NCI-H2171 treated with DMSO at 0.1 percent for 48 hours (cell line): ENCODE measurements at places on chromosomes 4 and X.
A peak's percentile ranks its signal among the peaks of the same experiment; 100 is the strongest.

- peak; percentile 92 for DNase-seq
These were observed 24.3 kb downstream of the RAI2 start for GRCh38 chrX:17836830-17837229.

GRCh38 chrX:45774961-45775360 is 574.3 kb upstream of the DIPK2B start:
- DNase-seq: no peak

GRCh38 chr4:156021298-156021697 is 67.6 kb upstream of the CTSO start:
- no peak for DNase-seq

DNA sequence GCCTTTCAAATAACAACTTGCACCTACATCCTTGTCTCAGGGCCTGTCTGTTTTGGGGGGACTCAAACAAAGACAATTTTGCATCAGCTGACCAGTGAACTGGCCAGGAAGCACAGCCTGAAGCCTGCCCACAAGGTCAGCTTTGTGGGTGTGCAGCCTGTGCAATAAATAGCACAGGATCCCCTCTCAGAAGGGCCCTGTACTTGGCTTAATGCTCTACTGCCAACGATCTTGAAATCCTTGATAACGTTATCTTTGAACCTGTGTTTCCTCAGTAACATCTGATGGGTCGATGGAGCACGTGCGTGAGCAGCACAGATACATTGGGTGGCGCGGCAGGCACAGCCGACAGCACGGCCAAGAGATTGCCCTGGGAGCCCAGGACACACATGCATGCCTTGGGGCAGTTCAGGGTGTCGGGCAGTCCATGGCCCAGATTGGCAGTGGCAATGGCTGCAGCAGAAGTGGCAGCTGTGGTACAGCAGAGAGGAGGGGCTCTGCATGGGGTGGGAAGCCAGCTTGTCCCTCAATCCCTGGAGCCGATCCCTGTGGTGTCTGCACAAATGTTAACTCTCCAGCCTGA is 58.8 kb upstream of the ATP6AP2 start:
- no peak for DNase-seq

DNA sequence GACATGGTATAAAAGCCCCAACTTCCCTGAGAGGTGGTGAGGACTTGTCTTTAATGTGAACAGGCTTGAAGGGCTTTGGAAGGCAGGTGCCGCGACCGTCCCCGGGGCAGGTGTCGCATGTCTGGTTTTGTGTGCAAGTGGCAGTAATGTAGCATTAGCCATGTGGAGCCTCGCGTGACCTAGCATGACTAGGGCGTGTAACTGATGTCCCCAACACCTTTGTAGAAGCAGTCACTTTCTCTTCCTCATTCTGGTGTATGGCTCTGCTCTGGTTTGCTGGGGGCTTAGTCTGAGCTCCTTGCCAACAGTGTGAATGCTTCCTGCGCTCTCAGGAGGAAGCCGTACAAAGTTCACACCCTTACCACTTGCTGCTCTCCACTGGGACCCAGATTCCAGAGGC is 145.7 kb downstream of the AMMECR1 start:
- DNase-seq: no peak

DNA sequence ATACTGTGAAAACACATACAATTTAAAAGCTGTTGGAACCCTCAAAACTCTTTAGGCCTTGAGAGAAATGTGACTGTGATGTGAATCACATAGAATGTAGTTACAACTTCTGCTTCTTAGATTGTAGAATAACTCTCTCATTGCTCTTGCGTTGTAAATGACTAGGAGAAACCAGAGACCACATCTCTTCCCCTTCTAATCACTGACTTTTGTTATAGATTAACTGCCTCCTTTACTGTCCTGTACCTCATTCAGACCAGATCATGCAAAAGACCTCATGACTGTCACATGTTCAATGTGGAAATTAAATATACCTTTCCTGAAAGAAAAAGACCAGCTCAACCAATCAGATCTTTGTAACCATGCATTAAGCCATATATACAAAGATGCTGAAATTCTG is 43.2 kb upstream of the NEIL3 start:
- no peak for DNase-seq

DNA sequence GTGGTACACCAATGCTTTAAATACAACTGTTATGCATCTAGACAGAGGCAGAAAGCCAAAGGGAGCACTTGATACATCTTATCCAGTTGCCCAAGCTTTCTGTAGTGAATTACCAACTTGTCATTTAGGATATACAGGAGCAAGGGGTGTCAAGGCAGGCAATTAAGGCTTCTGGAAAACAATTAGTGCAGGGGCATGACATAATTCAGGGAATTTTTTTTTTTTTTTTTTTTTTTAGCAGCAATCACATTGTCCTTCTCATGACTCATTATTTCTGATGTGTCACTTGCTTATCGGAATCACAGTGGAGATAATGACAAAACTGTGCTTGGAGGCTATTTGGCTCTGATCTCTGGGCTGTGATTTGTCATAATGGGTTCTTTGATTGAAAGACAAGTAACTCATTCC is 259.5 kb downstream of the ARHGAP24 start:
- no peak for DNase-seq

DNA sequence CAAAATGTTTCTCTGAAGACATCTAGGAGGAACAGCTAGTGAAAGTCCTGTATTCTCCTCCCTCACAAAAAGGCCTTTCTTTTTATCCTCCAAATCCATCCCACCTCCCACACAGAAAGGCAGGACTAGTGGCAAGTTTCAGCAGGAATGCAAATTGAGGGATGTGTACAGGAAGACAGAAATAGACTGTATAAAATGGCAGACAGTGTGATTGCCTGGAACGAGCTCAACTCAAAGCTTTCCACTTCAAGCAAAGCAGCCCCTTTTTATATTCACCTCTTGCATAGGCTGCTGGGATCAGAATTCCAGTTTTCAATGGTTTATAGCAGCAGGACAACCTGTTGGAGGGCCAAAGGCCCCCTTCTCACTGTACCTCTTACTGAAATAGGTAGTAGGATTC is 57.5 kb downstream of the DCX start:
- DNase-seq: no peak

DNA sequence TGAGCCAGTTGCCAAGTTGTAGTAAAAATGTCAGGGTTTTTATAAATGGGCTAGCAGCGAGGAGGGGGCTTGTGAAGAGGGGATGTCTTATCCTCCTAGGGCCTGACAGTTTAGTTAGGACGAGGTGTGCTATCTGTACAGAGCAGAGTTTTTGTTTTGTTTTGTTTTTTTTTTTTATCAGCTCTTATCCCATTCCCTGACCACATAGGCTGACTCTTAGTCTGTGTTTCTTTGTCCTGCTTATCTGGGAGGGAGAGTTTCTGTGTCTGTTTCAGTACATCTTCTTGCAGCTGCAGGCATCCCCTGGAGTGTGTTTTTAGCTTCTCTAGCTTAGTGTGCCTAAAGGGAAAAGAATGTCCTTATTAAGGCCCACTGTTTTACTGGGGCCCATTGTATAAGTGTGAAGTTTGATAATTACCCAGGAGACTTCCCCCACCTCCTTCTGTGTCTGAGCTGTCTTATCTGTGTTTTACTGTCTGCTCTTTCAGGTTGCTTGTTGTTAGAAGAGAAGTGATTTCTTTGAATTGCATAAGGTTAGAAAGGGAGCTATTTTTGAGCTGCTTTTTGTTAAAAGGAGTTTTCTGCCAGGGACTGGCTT is 32.0 kb downstream of the PAGE2 start:
- no peak for DNase-seq

DNA sequence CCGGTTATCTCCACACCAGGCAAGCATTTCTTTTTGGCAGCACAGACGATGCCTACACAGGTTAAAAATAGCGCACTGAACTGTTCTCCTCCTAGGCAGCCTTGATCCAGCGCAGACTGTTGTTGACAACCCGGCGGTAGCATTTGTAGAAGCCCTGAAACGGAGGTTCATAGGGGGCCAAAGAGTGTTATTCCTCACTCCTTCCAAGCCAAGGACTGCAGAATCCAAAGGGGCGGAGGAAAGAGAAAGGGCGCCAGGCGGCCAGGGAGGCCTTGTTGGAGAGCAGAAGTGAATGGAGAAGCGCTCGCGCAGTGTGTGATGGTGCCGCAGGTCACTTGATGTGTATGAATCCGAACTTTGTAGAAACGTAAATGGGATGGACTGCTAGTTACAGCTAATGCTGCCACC is 82.7 kb downstream of the TENM3 start:
- no peak for DNase-seq

DNA sequence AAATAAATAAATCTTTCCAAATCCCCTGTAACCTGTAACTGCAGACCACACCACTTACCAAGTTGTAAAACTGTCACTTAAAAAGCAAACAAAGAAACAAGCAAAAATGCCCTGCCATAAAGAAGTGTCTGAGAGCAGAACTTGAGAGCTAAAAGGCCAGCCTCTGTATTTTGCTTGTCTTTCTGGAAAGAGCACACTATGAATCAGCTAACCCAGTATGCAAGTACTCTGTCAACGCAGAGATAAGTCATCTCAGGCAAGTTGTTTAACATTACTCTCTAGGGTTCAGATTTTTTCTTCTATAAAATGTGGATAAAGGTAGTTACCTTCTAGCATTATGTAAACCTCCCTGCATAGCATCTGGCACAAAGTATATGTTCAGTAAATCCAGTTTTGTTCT is 134.8 kb downstream of the HS3ST1 start:
- DNase-seq: no peak

DNA sequence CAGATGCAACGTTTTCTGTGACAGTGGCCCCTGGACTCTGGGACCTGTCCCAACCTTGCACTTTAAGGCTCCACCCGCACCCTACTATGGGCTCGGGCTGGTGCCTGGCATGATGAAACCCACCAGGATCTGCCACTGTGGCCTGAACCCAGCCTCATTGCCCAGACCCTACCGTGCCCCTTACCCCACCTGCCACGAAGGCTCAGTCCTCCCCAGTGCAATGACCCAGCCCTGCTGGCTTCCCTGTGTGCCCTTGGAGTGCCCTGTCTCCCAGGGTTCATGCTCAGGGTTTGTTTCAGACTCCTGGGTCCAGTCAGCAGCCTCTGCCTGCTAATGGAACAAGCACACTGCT is 3.1 kb downstream of the UVSSA start:
- no peak for DNase-seq

- no peak for DNase-seq
These were observed 3.4 kb downstream of the CD38 start for GRCh38 chr4:15781427-15782095.

DNA sequence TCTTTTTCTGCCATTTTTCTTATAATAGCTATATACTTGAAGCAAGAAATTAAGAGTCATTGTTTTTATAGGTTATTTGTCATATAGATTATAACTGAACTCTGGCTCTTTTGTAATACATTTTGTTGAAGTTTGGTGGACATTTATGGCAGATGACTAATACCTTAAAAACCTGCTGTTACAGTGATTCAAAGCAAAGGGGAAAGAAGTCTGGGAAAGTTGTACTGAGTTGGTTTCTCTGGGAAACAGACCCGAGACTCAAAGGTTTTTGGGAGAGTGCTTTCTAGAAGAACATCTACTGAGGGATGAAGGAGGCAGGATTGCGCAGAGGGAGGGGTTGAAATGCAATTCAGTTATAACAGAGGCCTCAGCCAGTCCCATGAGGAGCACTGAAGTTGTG is 35.9 kb downstream of the NAP1L5 start:
- DNase-seq: no peak

- DNase-seq: no peak
These were observed 130.1 kb upstream of the MAGEB18 start for GRCh38 chrX:26008042-26008441.

GRCh38 chr4:134001057-134001456 is 200.5 kb downstream of the PABPC4L start:
- no peak for DNase-seq

GRCh38 chrX:120549483-120550452 is 11.0 kb downstream of the CUL4B start:
- DNase-seq: no peak

DNA sequence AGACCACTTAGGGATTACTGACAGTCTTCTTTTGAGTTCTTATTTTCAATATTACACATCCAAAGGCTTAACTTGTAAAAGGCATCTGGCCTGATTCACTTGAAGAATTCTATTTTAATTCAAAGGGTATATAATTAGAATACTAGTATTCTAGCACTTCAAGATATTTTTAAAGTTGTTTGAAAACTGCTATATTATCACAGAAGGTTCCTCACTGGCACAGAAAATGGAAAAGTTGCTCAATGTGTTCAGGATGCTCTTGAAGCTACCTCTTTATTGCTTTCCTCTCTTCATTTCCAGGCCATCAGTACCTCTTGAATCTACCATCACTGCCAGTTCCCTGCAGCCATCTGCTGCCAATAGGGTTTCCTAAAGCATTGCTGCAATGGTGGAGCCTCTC is 271.4 kb downstream of the KCNIP4 start:
- DNase-seq: no peak

GRCh38 chr4:154014407-154015321 is 225.8 kb upstream of the SFRP2 start:
- DNase-seq: no peak

- no peak for DNase-seq
These were observed 7.7 kb upstream of the GALNT7 start for GRCh38 chr4:173160871-173161270.
